Forelimb muscle (tissue), 1 donor: ENCODE measurements at places on chromosomes 6 and 20. TPM values are rescaled to one million over a fixed set of nuclear protein-coding genes. Genes with fewer than 3 reads are reported as not detected.

TGM3 gene
- 0.25 TPM for polyA plus RNA-seq

GRM1 gene
- not detected for polyA plus RNA-seq

CGA gene
- polyA plus RNA-seq: 0.72 TPM

OPN5 gene
- polyA plus RNA-seq: 0.15 TPM

TNXB gene
- 108 TPM for polyA plus RNA-seq

KCNK16 gene
- not detected for polyA plus RNA-seq

FAM83D gene
- 5.5 TPM for polyA plus RNA-seq
